NCI-H2029 (cell line): ENCODE measurements at places on chromosomes 6 and 20.

DNA sequence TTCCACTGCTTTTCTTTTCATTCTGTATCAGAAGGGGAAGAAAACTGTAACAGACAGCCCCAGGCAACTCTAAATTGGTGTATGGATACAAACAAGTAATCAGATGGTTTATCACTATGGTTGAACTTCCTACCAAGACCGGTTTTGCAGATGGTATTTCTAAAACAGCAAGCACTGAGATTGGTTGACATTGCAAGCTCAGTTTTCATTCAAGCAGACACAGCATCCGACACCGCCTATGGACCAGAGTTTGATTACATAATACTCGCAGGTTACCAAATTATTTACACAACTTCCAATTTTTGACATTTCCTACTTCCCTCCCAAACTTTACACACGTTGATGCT is 209.9 kb downstream of the ALDH8A1 start:
- no peak for DNase-seq

DNA sequence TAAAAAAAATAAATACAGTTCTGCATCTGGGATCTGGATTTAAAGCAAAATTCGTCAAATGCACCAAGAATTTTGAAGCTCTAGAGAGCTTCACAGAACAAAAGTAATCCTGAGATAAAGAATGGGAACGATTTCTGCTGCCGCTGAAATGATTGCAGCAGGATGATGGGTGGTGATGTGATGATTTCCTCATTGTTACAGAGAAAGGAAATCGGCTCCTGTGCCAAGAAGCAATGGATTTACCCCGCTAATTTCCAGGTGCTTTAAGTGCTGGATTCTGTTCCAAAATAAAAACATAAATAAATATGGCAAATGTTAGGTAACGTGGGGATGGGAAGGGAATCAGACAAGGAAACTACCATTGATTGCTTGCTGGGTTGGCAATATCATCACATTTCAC is 1067.9 kb upstream of the MAP3K7 start:
- peak; percentile 2 for DNase-seq

- DNase-seq: no peak
Measured at GRCh38 chr6:105449756-105450390, 47.0 kb upstream of the PREP start.

GRCh38 chr6:18562726-18563125 is 175.6 kb downstream of the RNF144B start:
- DNase-seq: no peak

- DNase-seq: peak; percentile 49
Measured at GRCh38 chr6:47464052-47464451, 13.5 kb upstream of the CD2AP start.

DNA sequence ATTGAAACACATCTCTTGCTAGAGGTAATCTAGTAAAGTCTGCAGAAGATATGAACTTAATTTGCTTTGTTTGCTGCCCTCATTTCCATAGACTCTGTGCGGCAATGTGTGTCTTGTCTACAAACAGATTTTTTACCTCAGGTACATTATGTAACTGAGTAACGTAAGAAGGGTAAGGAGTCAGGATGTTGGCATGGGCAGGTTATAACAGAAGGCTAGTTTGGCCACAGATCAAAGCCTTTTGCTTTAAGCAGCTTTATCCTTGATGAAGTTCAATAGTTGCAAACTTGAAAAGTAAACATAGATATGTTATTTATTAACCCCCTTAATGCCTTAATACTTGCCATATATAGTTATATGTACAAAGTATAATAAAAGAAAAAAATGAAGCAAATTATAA is 391.6 kb upstream of the FKBP1C start:
- no peak for DNase-seq

- DNase-seq: no peak
Measured at GRCh38 chr6:4809999-4810918, 34.1 kb downstream of the CDYL start.

DNA sequence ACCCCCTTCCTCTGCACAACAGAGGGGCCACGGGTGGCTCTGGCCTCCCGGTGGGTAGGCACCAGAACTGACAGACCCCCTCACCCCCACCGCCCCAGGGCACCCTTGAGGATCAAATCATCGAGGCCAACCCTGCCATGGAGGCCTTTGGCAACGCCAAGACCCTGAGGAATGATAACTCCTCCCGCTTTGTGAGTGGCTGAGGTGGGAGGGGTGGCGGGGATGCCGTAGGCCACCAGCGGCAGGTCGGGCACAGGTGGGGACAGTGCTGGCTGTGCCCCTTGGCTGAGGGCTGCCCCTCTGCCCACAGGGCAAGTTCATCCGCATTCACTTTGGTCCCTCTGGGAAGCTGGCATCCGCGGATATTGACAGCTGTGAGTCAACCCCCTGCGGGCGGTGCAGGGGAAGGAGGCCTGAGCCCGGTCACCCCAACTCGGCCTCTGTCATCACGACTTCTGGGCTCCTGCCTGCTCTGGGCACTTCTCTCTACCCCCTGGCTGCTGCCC is 29.1 kb downstream of the MYH7B start:
- DNase-seq: no peak

DNA sequence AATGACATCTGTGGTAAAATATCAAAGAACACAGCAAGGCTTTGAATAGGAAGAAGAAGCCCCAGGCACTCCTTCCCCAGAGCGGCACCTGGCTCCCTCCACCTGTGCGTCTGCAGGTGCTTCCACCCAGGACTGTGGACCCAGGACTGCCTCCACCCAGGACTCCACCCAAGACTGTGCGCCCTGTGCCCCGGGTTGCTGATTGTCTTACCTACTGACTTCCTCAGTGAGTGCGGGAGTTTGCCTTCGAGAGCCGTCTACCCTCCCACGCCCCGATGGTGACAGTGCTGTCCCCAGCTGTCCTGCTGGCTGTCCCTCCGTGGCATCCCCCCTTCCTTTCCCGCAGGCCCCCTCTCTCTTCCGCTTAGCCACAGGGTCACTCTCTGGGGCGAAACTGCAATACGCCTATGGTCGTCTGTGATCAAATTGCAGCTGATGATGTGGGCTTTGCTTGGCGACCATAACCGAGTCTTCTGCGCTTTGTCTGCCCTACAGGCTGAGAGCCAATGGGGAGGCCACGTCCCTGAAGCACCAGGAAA is 52.1 kb downstream of the IRF4 start:
- DNase-seq: no peak

GRCh38 chr6:45531999-45532595 is 154.4 kb upstream of the SUPT3H start:
- no peak for DNase-seq

GRCh38 chr6:144063744-144064401 is 31.5 kb downstream of the SF3B5 start:
- DNase-seq: peak; percentile 24

- DNase-seq: no peak
Measured at GRCh38 chr6:156703719-156704118, 73.5 kb upstream of the ARID1B start.

DNA sequence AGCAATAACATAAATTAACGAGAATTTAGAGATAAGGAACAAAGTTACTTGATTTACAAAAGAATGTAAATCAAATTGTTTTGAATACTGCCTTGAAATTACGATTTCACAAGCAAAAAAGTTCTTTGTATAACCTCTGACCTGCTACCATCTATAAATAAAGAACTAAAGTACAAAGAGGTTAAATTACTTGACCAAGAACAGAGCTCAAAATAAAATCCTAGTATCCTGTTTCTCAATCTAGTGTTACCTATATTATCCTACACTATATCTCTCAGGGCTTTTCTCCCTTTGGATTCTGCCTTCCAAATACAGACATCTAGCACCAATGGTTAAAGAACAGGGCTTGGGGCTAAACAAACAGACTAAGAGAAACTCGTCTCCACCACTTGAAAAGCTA is 43.8 kb downstream of the PLN start:
- no peak for DNase-seq

GRCh38 chr20:62357187-62357667 is 9.9 kb downstream of the LAMA5 start:
- DNase-seq: no peak

- no peak for DNase-seq
Measured at GRCh38 chr6:28657381-28657768, 131.7 kb downstream of the GPX5 start.

- DNase-seq: no peak
Measured at GRCh38 chr20:57800791-57801430, 91.1 kb upstream of the PMEPA1 start.

DNA sequence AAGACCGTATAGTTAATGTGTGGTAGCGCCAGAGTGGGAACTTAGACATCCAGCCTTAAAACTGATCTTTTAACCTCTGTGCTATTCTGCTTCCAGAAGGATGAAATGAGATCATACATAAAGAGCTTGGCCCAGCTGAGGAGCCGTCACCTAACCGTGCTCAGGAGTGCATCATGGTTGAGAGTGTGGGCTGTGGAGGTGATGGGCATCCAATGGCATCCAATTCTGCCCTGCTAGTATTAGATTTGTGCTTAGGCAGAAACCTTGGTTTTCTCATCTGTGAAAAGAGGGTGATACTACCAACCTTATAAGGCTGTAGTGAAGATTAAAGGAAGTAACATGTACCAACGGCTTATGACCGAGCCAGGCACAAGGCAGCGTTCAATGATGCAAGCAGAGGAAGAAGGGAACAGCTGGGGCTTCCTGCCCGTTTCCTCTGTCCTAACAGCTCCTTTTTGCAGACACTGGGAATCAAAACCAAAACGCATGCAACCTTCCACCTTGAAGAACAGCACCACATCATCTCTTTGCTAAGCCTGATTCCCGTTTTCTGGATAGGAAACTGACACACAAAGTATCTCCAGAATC is 1.3 kb downstream of the SLC22A16 start:
- DNase-seq: no peak

DNA sequence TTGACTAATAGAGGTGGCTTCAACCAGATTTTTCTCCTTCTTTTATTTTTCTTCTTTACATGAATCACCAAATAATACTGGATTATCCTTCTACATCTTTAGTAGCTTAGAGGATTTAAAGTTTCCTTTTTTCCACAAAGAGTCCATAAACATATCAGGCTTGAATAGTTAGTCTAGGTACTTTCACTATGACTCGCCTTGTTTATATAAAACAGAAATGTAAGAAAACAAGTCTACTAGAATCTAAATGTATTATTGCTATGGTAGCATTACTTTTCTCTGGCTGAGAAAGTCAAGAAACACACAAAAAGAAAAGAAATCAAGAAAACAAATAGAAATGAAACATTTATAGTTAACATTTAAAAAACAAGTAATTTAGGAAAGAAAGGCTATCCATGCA is 215.2 kb downstream of the PTPRK start:
- no peak for DNase-seq

DNA sequence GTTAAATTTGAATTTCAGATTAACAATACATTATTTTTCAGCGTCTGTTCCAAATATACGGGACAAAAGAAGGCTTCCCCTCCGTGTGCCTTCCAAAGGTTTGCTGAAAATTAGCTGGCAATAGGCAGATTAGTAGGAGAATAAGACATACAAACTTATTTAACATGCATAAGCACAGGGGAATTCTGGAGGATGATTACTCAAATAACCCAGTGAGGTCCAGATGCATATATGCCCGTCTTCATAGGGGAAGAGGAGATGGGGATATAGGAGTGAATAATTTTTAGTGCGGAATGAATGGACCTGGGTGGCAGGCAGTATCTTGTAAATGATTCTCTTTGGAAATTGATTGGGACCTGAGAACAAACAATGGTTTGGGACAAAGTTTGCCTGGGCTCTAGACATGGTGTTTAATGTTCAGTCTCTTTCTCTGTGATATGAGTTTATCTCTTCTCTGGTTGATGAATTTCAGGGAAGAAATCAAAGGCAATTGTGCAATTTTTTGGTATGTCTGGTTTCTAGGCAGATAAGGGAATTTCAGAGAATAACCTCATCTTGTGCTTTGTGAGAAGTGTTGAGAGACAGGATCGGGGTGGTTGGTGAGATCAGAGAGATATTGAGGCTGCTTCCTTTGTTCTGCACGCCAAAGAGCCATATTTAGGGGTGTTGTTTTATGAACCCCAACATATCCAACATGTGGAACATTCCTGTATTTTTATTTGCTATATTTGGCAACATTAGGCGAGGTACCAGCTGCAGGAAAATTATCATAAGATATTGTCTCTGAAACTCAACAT is 63.7 kb downstream of the MKKS start:
- DNase-seq: no peak

DNA sequence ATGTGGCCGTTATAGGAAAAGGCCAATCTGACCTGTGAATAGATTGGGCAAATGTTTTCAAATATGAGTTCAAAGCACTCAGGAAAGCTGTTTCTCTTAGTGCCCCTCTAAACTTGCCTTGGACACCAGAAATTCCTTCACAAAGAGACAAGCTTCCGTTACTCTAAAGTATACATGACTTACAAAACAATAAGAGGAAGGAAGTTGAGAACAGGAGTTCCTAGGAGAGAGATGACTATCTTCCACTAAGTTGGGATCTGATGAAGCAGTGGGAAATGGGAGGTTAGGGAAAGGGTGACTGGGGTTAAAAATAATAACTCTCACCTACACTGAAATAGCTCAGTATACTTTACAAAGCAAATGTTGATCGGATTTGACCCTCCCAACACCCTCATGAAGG is 50.0 kb downstream of the ISM1 start:
- DNase-seq: no peak

DNA sequence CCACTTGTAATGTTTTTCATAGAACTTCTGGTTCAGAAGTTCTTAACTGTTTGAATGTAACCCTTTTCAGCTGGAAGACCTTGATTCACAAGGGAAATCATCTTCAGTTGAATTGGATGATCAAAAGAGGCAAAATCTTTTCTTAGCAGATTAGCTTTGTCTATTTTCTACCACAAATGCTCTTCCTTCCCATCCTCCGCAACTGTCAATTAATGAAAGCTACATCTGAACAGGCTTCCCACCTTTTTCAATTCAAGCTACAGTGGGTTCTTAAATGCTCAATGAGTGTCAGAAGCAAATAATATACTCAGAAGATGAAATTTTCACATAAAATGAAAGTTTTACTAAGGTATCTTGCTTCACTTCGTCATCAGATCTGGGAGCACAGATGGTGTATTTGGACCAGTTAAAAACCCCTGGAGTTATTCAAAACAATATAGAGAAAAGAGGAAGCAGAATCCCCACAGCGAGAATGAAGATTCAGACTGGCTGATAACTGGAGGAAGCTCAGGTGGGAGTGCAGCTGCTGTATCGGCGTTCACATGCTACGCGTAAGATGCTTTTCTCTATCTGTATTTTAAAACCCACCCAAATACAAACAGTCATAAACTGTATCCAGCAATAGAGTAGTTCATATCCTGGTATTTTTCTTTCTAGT is 19.4 kb downstream of the QRSL1 start:
- no peak for DNase-seq

GRCh38 chr6:162050579-162050978 is 677.0 kb downstream of the PRKN start:
- no peak for DNase-seq

GRCh38 chr6:11622156-11622555 is 84.6 kb downstream of the TMEM170B start:
- no peak for DNase-seq

- no peak for DNase-seq
Measured at GRCh38 chr6:139551376-139551775, 176.9 kb upstream of the CITED2 start.

GRCh38 chr6:25297823-25298522 is 18.8 kb downstream of the CARMIL1 start:
- no peak for DNase-seq
